ENCODE measurements at places on chromosomes 7 and 10.

DNA sequence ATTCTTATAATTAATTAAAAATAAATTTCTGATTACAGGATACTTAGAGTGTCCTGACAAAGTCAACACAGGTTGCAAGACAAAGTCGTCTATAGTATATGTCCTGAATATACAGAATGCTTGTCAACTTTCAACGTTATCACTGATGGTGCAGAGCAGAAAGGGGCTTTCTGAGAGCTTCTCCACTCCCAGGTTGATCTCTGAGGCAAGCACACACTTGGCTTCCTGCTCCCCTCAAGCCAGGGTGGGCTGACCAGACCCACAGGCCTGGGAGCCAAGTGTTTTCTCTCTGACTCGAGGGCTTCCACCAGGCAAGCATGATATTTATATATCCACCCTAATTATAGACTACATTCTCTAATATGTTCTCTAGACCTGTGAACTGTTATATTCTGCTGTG is 448.9 kb downstream of the SH2D4B start:
- DNase-seq: no peak

GRCh38 chr10:60459701-60460457 is 70.2 kb upstream of the ANK3 start:
- DNase-seq: no peak

- DNase-seq: no peak
These were observed 1.3 kb downstream of the PDZD8 start for GRCh38 chr10:117373823-117374505.

- no peak for DNase-seq
These were observed 317.5 kb upstream of the MAGI2 start for GRCh38 chr7:79770970-79771369.

- DNase-seq: no peak
These were observed 757.0 kb upstream of the GALNT17 start for GRCh38 chr7:70374772-70375533.

- no peak for DNase-seq
These were observed 160.6 kb upstream of the SHH start for GRCh38 chr7:155972651-155973390.

DNA sequence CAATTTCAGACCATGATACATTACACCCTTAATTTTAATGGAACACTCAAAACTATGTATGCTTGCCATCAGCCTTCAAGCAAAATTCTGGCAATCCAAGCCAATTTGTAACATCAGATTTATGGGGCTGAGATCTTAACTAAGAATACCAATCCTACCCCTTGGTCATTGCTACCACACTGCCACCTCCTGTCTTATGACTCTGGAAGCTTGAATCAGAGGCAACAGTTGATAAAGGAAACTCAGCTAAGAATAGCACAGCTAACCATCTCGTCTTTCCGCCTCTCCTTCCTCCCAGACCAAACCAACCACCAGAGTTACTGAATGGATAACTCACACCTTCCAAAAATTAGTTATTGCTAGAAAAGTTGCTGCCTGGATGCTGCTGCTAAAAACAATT is 7.4 kb downstream of the IGF2BP3 start:
- DNase-seq: no peak

DNA sequence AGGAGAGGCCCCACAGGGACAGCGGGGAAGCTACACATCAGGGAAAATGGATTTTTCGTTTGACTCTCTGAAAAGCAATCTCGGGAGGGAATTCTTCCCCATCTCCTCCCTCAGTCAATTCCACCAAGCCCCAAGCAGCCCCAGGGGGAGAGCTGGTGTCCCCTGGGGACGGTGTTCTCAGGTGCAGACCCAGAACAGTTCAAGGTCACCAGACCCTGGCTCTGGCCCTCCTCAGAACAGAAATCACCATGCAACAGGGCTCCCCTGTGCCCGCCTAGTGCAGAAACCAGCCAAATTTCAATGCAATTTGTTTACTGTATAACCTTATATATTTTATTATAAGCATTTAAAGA is 34.1 kb downstream of the GSDME start:
- DNase-seq: no peak

GRCh38 chr7:54116956-54117355 is 425.2 kb upstream of the VSTM2A start:
- DNase-seq: no peak

DNA sequence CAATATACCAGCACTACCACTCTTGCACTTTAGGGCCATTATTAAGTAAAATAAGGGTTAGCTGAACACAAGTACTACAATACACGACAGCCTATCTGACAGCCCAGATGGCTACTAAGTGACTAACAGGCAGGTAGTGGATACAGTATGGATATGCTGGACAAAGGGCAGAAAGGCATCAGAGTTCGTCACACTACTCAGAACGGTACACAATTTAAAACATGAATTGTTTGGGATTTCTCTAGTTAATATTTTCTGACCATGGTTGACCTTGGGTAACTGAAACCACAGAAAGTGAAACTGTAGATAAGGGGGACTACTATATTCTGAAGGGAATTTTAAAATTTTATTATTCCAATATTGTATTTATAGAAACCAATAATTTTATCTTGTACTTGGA is 101.3 kb upstream of the SKAP2 start:
- DNase-seq: no peak

DNA sequence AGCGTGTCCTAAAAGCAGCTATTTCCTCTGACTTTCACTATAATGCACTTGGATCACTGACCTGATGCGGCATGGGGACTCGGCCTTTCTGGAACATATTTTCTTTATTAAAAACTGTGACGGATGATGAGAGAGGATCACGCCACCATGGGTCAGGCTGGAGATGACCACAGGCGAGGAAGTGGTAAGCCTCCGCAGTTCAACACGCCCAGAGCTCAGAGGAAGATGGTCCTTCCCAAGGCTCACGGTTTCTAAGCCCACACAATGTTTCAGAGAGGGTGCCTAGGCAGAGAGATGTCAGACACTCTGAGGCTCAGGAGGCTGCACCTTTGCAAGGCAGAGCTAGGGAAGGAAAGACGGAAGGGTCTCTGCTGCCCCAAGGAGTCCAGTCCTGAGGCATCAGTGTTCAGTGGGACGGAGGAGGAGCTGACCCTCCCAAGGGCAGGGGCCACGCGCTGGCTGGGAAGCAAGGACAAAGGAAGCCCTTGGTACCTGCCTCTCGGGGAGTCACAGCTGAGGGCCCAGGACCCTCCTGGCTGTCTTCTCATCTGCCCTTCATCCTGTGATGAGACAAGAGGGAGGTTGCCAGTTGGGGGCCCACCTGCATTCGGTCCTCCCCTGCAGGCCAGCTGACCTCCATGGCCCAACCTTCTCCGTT is 9.5 kb downstream of the CHST15 start:
- no peak for DNase-seq

DNA sequence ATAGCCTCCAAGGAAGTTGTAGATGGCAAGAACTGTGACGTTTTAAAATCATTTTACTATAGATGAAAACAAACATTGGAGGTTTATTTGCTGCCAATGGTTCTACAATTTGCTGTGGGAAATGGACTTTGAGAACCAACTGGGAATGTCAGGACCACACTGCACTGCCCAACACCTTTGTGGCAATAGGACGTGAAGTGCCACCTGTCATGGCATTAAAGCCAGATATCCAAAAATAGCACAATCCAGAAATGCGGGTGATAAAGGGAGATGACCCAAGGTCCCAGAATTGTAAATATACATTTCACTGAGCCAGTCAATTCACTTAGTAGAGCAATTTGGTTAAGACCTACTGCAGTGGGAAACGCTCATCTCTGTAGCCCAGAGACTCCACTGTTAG is 116.4 kb downstream of the MPP7 start:
- no peak for DNase-seq

DNA sequence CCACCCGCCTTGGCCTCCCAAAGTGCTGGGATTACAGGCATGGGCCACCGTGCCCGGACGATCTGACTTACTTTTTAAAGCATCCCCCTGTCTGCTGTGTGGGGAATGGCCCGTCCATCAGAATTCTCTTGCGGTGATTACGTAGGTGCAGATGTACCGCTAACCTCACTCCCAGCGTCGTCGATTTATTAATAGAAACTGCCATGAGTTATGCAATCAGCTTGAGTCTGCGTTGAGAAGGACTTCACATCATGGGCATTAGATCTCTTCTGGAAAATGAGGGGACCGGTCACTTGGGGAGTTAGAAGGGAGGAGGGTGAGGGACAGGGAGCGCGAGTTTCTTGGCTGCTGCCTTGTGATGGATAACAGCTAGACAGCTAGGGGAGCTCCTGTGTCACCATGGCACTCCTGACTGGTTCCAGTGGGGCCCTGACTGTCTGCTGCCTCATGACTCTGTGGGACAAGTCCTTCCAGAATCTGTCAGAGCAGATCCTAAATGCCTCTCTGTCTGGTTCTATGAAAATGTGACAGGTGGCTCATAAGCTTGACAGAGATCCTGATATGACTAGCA is 35.2 kb downstream of the POR start:
- no peak for DNase-seq

DNA sequence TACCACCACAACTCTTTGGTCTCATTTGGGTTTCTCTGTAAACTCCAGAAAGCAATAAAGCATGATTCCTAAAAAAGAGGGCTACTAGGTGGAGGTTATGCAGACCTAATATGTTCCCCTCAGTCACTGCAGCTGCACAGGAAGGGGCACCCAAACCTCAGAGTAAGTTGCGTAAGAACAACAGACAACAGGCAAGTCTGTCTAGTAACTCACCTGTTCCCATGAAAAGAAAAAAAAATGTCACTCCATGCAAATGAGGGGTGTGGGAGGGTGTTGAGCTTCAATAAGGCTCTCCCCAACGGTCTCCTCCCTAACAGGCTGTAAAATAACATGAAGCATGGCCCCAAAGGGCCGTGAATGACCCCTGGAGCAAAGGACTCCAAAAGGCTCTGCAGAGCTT is 461.4 kb downstream of the KCNMA1 start:
- DNase-seq: no peak
